NCI-H1930 (cell line): ENCODE measurements at places on chromosomes 2 and 18.

DNA sequence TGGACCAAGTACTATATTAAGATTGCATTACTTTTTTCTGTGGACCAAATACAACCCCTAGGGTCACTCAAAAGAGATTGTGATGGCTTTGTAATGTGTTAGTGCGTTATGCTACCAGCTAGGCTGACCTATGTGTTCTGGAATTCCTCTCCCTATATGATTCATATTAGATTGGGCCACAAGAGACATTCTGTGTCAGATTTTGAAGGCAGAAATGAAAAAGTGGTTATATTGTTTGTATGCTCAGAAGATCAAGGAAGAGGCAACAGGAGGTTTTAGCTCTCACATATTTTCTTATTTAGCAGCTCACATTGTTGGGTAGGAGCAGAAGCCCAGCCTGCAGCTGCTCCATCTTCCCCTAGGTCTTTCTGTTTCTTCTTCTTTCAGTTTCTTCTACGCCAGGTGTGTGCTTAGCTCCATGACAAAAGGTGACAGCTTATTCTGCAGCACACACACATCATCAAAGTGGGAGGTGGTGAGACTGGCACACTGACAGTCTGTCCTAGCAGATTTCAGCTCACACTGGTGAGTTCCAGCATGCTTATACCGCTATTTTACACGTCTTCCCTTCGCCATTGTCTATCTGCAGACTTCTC lies 156.8 kb upstream of the UBE2E3 start:
- DNase-seq, result no peak

GRCh38 chr2:46118656-46119371 lies 178.4 kb upstream of the EPAS1 start:
- no peak for DNase-seq

- DNase-seq, result no peak
These were observed 17.0 kb upstream of the ARHGEF4 start for GRCh38 chr2:130819608-130820278.

GRCh38 chr2:84299211-84299775 lies 159.8 kb downstream of the SUCLG1 start:
- no peak for DNase-seq

GRCh38 chr18:57249179-57249578 lies 102.3 kb downstream of the BOD1L2 start:
- DNase-seq, result no peak

DNA sequence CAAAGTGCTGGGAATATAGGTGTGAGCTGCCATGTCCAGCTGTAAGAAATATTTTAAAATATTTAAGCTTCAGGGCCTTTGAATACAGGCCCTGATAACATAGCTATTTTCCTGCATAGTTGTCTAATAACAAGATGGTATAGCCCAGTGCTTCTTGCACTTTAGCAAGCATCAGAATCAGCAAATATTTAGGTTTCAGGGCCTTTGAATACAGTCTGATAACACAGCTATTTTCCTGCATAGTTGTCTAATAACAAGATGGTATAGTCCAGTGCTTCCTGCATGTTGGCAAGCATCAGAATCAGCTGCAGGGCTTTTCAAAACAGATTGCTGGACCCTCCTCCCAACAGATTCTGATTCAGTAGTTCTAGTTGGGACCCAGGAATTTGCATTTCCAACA lies 5.6 kb downstream of the GEMIN6 start:
- DNase-seq, result no peak

DNA sequence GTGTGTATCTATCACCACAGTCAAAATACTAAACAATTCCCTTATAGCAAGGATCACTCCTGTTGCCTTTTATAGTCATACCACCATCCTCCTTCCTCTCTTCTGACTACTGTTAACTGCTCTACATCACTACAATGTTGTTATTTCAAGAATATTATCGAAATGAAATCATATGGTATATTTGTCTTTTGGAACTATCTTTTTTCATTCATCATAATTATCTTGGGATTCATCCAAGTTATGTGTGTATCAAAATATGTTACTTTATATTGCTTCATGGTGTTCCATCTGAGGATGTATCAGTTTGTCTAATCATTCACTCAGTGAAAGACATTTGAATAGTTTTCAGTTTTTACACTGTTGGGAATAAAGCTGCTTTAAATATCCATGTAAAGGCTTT lies 1423.0 kb upstream of the PIK3C3 start:
- DNase-seq, result no peak

DNA sequence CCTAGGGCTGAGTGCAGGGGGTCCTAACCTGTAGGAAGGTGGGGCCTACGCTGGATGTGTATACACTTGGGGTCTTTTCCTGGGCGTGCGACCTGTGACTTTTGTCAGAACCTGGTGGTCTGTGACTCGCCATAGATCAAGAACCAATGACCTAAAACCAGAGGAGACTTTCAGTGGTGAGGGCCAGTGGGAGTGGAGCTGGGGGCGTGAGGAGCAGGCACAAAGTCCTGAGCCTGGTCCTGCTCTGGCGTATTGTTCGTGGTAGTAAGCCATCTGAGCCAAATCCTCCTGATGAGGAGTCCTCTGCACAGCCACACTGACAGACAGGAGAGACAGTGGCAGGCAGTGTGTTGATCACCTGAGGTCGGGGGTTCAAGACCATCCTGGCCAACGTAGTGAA lies 8.9 kb downstream of the INPP4A start:
- no peak for DNase-seq

DNA sequence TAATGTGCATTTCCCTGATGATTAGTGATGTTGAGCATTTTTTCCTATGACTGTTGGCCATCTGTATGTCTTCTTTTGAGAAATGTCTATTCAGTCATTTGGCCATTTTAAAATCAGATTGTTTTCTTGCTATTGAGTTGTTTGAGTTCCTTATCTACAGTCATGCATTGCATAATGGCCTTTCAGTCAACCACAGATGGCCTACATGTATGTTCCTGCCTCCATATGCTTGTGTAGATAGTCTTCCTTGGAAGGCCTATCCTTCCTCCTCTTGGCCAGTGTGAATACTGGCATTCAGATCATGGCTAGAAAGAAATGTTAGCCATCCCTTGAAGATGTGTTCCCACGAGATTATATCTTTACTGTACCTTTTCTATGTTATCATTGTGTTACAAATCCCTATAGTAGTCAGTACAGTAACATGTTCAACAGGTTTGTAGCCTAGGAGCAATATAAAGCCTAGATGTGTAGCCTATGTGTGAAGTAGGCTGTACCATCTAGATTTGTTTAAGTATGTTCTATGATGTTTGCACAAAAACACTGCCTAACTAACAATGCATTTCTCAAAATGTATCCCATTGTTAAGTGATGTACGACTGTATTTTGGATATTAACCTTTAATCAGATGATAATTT lies 65.6 kb upstream of the CD302 start:
- DNase-seq, result no peak

DNA sequence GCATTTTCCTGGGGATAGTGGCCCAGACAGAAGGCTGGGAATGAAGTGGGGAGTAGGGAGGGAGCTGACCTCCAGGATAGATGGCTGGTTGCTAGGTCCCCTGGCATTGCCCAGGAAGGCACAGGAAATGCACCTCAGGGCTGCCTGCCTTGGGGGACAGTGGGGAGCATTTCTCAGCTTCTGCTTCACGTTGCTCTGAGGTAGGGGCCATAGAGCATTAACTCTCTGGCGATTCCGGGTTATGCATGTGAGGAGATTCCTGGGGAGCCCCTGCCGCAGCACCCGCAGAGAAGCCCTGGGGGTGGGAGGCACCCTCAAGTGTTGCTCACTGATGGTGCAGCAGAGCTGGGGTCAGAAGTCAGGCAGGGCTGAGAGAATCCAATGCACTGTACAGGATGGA lies 256.5 kb downstream of the CYP26B1 start:
- DNase-seq, result no peak

DNA sequence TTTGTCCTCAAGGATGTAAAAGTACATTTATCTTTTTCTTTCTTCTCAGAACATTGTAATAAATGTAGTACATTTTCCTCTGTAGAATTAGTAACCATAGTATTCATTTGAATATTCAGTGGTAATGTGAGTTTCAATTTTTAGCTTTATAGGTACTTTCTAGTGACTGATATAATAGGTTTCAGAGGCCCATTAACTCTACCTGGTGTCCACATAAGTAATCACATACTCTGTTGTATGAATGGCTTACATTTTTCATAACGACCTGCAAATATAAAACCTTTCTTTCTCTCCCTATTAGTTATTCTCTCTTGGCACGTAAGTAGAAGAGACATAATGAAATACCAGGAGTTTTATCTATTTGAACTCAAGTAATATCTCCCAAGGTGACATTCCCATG lies 1017.6 kb downstream of the DPP10 start:
- no peak for DNase-seq

- no peak for DNase-seq
These were observed 206.2 kb upstream of the COPS8 start for GRCh38 chr2:236879416-236879963.
